ENCODE measurements at places on chromosomes 2 and 18.

GRCh38 chr2:12778369-12778768, 61.6 kb downstream of the TRIB2 start:
- no peak for DNase-seq

- no peak for DNase-seq
These were observed 165.6 kb downstream of the TMEFF2 start for GRCh38 chr2:192029089-192029488.

DNA sequence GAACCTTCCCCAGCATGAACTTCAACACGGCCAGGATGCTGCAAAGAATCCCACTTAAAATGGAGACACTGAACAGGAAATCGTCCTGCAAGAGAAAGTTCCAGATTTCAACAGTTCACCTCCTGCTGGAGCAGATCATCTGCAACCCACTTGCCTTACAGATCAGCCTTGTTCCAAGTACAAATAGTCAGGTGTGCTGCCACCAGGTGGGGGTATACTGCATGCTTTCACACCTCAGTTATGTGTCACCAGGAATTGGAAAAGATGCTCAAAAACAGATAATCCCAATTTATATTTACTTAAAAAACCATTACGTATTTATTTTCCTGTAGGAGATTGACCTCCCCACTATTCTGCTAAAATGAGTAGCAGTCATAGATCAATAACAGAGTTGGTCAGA, 212.3 kb downstream of the MGAT5 start:
- DNase-seq = no peak

GRCh38 chr2:234476766-234477165, 20.1 kb downstream of the ARL4C start:
- DNase-seq = no peak

GRCh38 chr2:99399063-99399462, 61.9 kb downstream of the EIF5B start:
- no peak for DNase-seq

GRCh38 chr2:67277450-67277849, 119.7 kb upstream of the ETAA1 start:
- DNase-seq = no peak

DNA sequence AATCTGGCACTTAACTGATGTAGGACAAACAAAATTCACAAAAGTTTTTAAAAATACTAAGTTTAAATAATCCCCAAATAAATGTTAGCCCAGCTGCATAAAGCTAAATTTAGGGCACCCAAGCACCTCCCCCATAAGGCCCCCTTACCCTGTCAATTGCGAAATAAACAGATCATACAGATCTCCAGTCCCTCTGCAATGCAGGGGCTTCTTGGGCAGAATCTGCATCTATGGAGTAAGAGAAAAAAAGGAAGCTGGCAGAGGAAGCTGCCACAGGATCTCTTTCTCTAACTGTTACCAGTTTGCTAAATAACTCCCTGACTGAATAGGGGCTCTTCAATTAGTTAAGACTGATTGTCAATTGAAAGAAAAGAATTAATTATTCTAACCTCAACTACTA, 117.7 kb downstream of the MEMO1 start:
- DNase-seq = no peak
